ENCODE measurements at places on chromosomes 16 and 17. TPM values are rescaled to one million over a fixed set of nuclear protein-coding genes. Genes with fewer than 3 reads are reported as not detected.
A peak's percentile ranks its signal among the peaks of the same experiment; 100 is the strongest.

DNA sequence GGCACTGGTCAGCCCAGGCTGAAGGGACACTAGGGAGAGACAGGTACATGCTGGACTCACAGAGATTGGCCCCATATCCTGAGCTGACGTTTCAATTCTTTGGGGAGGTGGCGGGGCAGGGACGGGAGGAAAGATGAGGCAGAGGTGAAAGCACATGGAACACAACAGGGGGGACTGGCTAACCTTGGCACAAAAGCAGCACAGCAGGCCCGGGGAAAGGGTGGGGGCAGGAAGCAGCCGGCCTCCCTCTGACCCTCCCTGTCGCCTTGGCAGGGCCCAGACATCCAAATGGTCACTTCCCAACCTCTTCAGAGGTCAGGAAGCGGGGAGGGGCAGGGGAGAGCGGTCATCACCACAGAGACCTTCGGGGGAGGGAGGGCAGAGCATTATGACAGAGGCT lies 6.6 kb downstream of the VAT1 start:
- H3K4me3 ChIP-seq, result no peak overlapping the region
- no peaks in the 10 kb centered on the region for H3K27me3 ChIP-seq
- peak overlapping the region; percentile 21 for H3K27ac ChIP-seq
- peaks cover 12% of the 10 kb centered on the region for H3K36me3 ChIP-seq
- peaks cover 10% of the 10 kb centered on the region for H3K4me1 ChIP-seq

- no peak for DNase-seq
- no peaks in the 10 kb centered on the region for H3K36me3 ChIP-seq
- no peak overlapping the region for H3K4me3 ChIP-seq
- no peaks in the 10 kb centered on the region for H3K4me1 ChIP-seq
- H3K27me3 ChIP-seq, result no peaks in the 10 kb centered on the region
- no peak overlapping the region for H3K27ac ChIP-seq
Observed at GRCh38 chr17:73749337-73749823, 105.1 kb upstream of the SDK2 start.

GRCh38 chr17:64472564-64472963 lies 23.6 kb downstream of the MILR1 start:
- H3K36me3 ChIP-seq, result no peaks in the 10 kb centered on the region
- no peaks in the 10 kb centered on the region for H3K4me1 ChIP-seq
- DNase-seq, result no peak
- H3K4me3 ChIP-seq, result no peak overlapping the region
- no peak overlapping the region for H3K27ac ChIP-seq
- H3K27me3 ChIP-seq, result no peaks in the 10 kb centered on the region

DNA sequence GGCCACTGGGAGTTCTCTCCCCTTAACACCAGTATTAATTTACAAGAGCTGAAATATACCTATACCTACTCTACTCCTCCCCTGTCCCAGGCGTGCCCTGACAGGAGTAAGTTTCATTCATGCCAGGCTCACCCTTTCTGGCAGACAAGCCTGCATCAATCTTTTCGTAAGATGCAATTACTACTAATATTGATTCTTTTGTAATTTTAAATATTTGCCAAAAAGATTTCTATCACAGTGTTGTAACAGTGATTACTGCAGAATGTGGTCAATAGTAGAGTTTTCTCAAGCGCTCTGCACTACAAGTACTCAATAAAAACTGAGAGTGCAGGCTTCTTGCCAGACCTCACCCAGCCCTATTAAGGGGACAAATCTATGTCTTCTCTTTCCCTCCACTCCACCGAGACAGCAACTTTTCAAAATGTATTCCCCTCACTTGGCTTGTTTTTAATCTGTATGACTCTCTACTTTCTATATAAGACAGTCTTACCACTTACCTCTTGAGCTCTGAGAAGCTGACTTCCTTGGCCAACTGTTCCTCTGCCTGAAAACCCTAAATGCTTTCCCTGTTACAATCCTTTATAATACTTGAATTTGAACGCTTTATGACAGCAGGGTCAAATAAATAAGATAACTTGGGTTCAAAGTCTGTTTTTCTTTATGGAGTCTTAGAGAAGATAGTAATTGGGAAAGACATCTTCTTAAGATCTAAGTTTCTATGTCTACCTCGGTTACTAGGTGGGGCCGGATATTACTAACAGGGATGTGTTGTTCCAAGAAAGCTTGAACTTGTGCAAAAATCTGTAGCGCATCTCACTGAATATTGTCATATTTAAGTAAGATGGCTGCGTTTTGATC lies at the start of gene TMIGD1:
Gene TMIGD1, minus strand, starts transcription at position 555 of the 858 bp plus-strand sequence. CDS start 1,924 bp downstream, outside the sequence.
- no peak for DNase-seq
- H3K27ac ChIP-seq, result no peak within 1 kb of the TSS
- H3K4me1 ChIP-seq, result no peaks in the 10 kb centered on the region
- H3K4me3 ChIP-seq, result no peak within 1 kb of the TSS

GRCh38 chr17:76234354-76234679 lies 6.0 kb downstream of the RNF157 start:
- H3K4me1 ChIP-seq, result no peaks in the 10 kb centered on the region
- no peaks in the 10 kb centered on the region for H3K36me3 ChIP-seq
- no peak overlapping the region for H3K27ac ChIP-seq

DNA sequence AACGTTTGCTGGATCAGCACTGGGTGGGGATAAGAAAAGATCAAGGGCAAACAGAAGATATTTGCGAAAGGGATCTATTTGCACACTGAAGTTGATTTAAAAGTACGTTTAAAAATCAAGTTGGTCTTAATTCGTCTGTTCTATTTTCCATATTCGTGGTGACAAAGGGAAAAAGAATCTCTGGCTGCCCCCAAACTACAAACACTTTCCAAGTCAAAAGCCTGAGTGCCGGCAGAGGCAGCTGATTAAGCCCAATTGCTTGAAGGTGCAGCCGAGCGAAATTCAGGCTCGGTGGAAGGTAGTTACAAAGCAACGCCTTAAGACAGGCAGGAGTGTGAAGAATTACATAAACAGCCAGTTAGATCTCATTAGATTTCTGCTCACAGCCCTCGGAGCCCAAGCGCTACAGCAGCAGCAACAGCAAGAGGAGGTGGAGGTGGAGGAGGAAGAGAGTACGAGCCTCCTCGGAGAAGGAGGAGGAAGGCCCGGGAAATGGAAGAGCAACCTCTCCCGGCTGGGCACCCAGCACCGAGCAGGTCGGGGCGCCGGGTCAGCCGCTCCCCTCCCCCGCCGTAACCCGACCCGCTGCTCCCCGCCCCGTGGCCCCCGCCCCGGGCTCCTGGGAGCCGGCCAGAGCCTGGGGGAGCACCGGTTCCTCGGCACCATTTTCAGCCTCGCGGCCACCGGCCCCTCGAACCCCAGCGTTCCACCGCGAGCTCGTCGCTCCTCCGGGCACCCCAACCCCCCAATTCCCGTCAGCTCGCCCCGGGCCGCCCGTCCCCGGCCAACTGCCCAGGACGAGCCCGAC lies 890 bp downstream of the TOB1 start:
- H3K36me3 ChIP-seq, result peaks cover 6% of the 10 kb centered on the region
- peak overlapping the region; percentile 83 for H3K27ac ChIP-seq
- no peaks in the 10 kb centered on the region for H3K4me1 ChIP-seq

DNA sequence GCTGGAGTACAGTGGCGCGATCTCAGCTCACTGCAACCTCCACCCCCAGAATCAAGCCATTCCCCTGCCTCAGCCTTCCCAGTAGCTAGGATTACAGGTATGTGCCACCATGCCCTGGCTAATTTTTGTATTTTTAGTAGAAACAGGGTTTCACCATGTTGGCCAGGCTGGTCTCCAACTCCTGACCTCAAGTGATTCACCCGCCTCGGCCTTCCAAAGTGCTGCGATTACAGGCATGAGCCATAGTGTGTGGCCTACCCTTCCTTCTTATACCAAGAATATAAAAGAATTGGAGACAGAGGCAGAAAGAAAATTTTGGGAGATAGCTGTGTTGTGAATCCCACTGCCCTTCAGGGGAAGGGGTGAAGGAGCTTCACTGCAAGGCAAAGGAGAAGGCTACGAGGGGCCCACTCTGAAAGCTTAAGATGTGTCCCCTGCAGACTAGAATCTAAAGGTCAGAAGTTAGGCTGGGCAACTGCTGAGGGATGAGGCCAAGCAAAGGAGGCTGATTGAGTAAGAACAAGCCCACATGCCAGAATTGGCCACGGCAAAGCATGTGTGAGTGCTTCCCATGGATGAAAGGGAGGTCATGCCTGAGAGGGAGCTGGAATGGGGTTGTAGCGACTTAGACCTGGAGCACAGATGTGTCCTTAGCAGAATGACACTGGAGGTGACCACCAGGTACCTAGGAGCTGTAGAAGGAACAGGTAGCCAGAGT lies 8.4 kb upstream of the CRYBA1 start:
- H3K4me3 ChIP-seq, result no peak overlapping the region
- H3K36me3 ChIP-seq, result no peaks in the 10 kb centered on the region
- H3K4me1 ChIP-seq, result peaks cover 9% of the 10 kb centered on the region
- no peaks in the 10 kb centered on the region for H3K27me3 ChIP-seq

GRCh38 chr16:85517154-85517553 lies 96.0 kb upstream of the GSE1 start:
- no peaks in the 10 kb centered on the region for H3K27me3 ChIP-seq
- H3K4me1 ChIP-seq, result peaks cover 20% of the 10 kb centered on the region
- no peak for DNase-seq

GRCh38 chr17:1865252-1866037 lies 35.6 kb downstream of the RPA1 start:
- H3K27ac ChIP-seq, result no peak overlapping the region
- H3K36me3 ChIP-seq, result no peaks in the 10 kb centered on the region
- H3K27me3 ChIP-seq, result no peaks in the 10 kb centered on the region
- H3K4me1 ChIP-seq, result no peaks in the 10 kb centered on the region

DNA sequence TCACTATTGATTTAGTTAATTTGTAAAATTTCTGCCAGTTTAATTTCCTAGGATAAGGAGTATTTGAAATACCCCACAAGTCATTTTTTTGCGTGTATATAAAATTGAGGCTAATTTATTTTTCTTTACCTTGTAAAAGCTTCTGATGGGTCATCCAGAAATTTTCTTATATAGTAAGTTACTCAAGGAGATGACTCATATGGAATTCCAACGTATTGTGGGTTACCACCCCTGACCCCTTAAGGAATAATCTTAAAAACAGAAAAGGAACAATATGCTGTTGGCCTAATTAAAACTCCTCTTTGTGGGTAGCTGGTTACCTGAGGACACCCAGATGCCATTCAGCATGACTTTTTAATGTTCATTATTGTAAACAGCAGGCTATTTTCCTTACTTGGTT lies 13.6 kb downstream of the HEATR6 start:
- H3K27ac ChIP-seq, result no peak overlapping the region
- peaks cover 27% of the 10 kb centered on the region for H3K36me3 ChIP-seq
- H3K4me1 ChIP-seq, result no peaks in the 10 kb centered on the region
- H3K27me3 ChIP-seq, result no peaks in the 10 kb centered on the region
- DNase-seq, result no peak

GRCh38 chr16:72199761-72200337 lies 27.9 kb upstream of the PMFBP1 start:
- H3K27ac ChIP-seq, result no peak overlapping the region
- no peaks in the 10 kb centered on the region for H3K27me3 ChIP-seq
- H3K4me3 ChIP-seq, result no peak overlapping the region
- no peaks in the 10 kb centered on the region for H3K4me1 ChIP-seq
- DNase-seq, result no peak
- no peaks in the 10 kb centered on the region for H3K36me3 ChIP-seq

DNA sequence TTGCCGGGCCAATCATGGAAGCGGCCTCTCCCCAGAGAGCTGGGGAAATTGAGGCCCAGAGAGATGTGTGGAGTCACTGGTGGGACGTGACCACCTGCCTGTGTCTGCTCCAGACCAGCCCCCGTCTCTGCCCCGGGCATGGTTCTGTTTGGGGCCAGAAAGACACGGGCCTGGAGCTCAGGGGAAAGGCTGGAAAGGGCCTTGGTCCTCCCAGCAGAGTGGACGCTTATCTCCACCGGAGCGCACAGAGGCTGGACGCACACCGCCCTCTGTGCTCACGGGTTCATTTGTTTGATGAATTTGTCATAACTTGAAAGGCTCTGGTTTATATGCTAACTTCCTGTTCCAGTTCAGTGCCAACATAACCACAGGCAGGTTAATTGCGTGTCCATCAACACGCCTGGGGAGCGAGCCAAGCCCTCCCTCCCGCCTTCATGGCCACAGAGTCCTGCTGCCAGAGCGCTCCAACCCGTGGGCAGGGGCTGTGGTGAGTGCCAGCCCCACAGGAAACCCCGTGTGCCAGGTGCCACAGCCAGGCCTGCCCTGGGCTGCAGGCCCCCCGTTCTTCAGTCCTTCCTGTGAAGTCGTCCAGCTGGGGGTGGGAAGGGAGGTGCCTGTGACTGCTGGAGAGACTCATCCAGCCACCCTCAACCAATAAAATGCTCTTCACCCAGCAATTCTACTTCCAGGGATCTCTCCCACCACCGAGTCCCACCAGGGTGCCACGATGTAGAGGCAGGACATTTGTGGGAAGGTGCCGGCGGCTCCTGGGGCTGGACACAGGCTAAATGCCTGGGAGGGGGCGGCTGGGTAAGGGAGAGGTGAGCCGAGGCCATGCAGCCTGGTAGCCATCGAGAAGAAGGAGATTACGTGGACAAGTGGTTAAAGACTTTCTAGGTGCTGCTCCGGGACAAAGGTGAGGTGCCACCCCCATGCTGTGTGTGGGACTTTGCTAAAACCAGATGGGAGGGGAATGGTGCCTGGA lies 29.4 kb upstream of the BAHCC1 start:
- no peak overlapping the region for H3K4me3 ChIP-seq
- H3K4me1 ChIP-seq, result peaks cover 9% of the 10 kb centered on the region
- H3K27ac ChIP-seq, result no peak overlapping the region
- H3K36me3 ChIP-seq, result no peaks in the 10 kb centered on the region
- DNase-seq, result no peak

- no peaks in the 10 kb centered on the region for H3K27me3 ChIP-seq
- H3K27ac ChIP-seq, result no peak overlapping the region
- H3K4me3 ChIP-seq, result no peak overlapping the region
- no peaks in the 10 kb centered on the region for H3K4me1 ChIP-seq
- no peaks in the 10 kb centered on the region for H3K36me3 ChIP-seq
- DNase-seq, result peak; percentile 50
Observed at GRCh38 chr17:74176546-74177001, 26.9 kb upstream of the RPL38 start.

GRCh38 chr17:6517062-6517461 lies 39.3 kb downstream of the PITPNM3 start:
- no peak overlapping the region for H3K4me3 ChIP-seq
- no peaks in the 10 kb centered on the region for H3K4me1 ChIP-seq
- DNase-seq, result no peak
- H3K27ac ChIP-seq, result no peak overlapping the region
- H3K27me3 ChIP-seq, result no peaks in the 10 kb centered on the region

KCNAB3 gene
- polyA plus RNA-seq, result 1.7 TPM

KRT28 gene
- not detected for polyA plus RNA-seq

SLC16A6 gene
- polyA plus RNA-seq, result 0.17 TPM

RNF227 gene
- 1.7 TPM for polyA plus RNA-seq

SLC9A5 gene
- polyA plus RNA-seq, result 11.6 TPM

CDRT15 gene
- not detected for polyA plus RNA-seq

ATPAF2 gene
- polyA plus RNA-seq, result 28.3 TPM
